ENCODE measurements at places on chromosomes 11 and 22. TPM values are rescaled to one million over a fixed set of nuclear protein-coding genes. Genes with fewer than 3 reads are reported as not detected.

MIAT gene
- total RNA-seq: 0.70 TPM

- peak; percentile 85 for DNase-seq
Measured at GRCh38 chr22:40818747-40819598, at the start of gene SLC25A17. SLC25A17 (minus strand) TSS chr22:40819346; CDS start chr22:40819248, 98 bp downstream.

DNA sequence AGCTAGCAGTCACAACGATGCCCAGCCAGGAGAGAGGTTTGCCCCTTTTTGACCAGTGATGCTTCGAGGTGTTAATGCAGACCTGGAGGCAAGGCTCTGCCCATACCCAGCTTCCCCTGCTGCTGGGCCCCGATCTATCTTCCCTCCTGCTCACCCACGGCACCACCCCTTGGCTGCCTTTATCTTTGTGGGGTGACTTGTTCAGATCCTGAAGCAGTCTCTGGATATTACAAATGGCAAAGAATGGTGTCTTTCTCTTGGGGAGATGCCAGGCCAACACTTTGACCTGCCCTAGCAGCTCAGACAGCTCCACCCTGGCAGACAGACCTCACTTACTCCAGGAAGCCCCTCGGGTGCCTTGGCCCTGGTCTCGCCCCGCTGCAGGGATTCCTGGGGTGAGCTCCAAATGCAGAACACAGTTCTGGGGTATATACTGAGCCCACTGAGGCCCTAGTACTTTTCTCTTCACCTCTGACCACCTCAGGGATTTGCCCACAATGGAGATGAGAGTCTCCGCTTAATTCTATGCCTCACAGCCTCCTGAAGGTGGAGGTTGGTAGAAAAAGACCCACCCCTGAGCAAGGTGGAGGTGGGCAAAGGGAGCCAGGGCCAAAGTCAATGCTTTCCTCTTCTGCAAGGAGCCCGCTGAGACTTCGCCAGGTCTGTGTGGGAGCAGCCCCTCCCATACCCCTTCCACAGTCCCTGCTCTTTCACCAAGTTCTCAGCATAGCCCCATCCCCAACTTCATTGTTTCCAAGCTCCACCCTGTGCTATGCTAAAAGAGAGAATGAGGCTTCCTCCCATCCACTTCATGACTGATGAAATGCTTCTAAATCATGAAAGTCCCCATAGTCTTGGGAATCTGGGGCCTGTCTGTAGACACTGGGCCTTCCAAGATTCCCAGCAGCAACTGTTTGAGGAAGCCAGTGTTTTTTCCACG, 11.1 kb upstream of the ST3GAL4 start:
- DNase-seq: no peak

GRCh38 chr11:31887180-31887579, 76.1 kb upstream of the PAX6 start:
- DNase-seq: no peak

DNA sequence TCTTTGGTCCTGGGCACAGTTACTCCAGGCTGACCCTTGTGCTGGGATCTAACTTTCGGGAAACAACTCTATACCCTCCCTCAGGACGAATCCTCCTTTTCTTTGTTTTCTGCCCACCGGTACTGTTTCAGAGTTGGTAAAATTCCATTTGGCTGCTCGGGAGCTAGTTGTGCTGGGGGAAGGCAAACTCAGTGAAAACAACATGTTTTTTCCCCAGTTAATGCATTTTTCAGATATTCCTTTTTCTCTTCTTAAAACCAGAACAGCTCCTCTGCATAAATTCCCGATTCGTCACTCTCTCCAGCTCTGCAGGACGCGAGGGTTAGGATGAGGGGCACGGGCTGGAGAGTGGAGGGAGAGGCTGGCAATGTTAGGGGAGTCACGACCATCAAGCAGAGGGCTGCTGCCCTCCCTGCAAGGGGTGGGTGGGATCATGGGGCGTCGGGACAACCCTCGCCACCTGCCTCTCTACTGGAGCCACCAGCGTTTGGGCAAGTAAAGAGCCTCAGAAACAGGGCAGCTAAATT, 31.3 kb downstream of the LRRC10B start:
- DNase-seq: no peak

- no peak for DNase-seq
Measured at GRCh38 chr11:61866958-61867343, 24.4 kb downstream of the FADS3 start.

- no peak for DNase-seq
Measured at GRCh38 chr11:110501428-110501827, 71.7 kb downstream of the FDX1 start.

DNA sequence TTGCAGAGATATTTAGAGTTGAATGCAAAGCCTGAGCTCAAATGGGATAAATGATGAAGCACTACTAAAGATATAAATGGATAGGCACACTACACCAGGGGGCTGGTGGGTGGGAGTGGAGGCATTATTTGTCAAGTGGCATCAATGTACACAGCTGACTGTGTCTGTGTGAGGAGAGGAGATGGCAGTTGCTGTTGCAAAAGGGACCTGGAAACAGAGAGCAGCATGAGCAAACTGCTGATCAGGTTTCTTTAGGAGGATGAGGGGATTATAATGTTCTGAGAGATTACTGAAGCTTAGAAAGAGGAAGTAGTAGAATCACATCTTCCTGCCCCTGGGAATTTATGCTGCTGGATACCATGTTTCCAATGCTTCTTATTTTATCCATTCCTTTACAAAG, 39.4 kb upstream of the LIN7C start:
- peak; percentile 33 for DNase-seq

DNA sequence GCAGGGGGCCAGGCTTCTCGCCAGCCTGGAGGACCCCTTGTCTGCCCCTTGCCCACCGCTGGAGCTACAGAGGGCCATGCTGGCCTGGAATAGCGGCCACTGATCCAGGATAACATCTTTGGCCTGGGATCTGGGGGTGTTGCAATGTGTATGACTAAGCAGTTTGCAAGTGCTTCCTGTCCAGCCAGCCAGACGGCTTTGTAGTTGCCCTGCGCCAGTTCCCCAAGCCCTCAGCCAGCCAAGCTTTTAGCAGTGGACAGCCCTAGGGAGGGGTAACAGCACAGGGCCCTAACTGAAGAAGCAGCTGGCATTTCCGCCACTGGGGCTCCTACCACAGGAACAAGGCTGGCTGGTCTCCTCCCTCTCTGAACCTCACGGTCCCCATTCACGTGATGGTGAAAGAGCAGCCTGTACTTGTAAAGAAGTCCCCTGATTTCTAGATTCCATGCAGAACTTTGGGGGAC, 32.1 kb downstream of the UQCR10 start:
- peak; percentile 99 for DNase-seq

- no peak for DNase-seq
Measured at GRCh38 chr11:35398881-35399280, 20.5 kb downstream of the SLC1A2 start.

DNA sequence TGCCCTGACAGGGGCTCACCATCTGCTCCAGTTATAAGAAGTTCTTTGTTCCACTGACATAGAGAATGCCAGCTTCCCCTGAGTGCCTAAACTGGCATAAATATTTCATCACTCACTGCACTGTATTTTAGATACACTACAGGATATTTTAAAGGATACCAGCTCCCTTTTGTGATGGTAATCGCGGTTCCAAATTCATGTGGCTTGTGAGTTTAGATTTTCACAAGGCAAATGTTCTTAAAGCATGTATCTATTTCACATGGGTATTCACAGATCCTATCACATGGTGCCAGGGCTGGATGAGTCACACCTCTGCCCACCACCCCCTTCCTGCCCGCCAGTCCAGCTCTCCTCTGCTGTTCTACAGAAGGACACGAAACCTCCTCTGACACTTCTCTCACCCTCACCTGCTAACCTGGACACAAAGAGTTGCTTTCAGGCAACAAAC, 105.5 kb downstream of the KCNC1 start:
- peak; percentile 40 for DNase-seq

BET1L gene
- 19.3 TPM for total RNA-seq

MB gene
- 6.2 TPM for total RNA-seq

Measured in myocyte (in vitro differentiated cells).